Kidney capillary endothelial cell (primary cell): ENCODE measurements at places on chromosomes 1 and 21.

DNA sequence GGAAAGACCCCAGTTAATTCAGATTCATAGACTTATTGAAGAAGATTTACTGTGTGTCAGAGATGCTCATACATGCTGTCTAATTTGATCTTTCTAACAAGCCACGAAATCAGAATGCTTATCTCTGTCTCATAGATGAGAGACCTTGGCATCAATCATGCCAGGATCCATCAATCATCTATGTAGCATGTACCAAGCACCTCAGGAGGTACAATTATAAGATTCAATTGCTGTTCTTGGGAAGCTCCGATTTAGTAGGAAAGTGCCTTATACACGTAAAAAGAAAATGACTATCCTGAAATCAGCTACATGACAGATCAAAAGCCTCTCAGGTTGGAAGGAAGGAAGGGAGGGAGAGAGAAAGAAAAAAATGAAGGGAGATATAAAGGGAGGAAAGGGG, 18.5 kb upstream of the VTCN1 start:
- no peak for DNase-seq

DNA sequence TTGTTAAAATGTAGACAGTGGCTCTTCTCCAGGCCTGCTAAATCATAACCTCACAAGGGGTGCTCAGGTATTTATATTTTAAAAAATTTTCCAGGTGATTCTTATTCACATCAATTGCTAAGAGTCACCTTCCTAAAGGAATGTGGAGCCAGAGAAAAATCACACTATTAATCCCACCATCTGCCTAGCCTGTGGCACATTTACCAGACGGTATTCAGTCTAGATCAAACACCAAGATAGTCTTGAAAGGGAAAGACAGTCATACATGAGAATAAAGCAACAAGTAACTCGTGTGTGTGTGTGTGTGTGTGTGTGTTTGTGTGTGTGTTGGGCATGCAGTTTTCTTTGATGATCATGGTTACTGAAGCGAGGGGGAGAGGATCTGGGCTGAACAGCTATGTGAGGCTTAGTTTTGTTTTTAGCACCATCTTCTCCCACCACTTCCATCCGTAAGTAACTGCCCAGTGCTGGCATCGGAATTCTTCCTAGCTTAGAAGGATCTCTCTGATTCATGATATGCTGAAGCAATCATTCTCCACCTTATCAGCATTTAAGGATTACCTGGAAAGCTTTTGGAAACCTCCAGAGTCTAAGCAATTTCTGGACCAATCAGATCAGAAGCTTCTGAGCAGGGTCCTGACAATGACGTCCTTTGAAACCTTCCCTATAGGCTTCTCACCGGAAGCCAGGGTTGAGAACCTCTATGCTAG, 2.4 kb upstream of the DPT start:
- DNase-seq: no peak

DNA sequence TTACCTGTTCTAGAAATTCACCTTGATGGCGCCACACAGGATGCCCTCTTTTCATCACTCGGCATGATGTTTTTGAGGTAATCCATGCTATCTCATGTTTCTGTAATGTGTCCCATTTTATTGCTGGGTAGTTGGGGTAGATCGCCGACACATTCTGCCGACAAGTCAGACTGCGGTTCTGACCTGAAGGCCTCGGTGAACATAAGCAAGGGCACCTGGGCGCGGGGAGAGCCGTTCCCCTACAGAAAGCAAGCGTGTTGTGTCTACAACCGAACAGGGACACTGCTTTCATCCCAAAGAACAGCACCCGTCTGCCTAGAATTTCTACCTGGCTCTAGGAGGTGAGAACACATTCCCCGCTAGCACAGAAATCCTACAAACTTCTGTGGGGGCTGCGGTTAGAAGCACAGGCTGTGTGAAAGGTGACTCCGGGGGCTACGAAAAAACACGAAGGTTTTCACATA, 149.2 kb downstream of the PPIAL4G start:
- DNase-seq: no peak

GRCh38 chr1:82836213-82836972, 1035.7 kb downstream of the ADGRL2 start:
- DNase-seq: no peak

- DNase-seq: no peak
Observed at GRCh38 chr21:30613836-30614235, at the start of gene KRTAP6-1. KRTAP6-1 (minus strand) TSS chr21:30613930; CDS start chr21:30613904, 26 bp downstream.

GRCh38 chr1:232508130-232508701, 121.7 kb downstream of the SIPA1L2 start:
- DNase-seq: no peak

GRCh38 chr21:34195335-34195734, 122.0 kb downstream of the MRPS6 start:
- no peak for DNase-seq
